ENCODE measurements at places on chromosomes 2 and 18. TPM values are rescaled to one million over a fixed set of nuclear protein-coding genes. Genes with fewer than 3 reads are reported as not detected.

The ARHGAP15 gene
- total RNA-seq, result not detected

The CFAP210 gene
- total RNA-seq, result not detected

The FOXI3 gene
- not detected for total RNA-seq

The MYO5B gene
- 2.5 TPM for total RNA-seq

The GRP gene
- not detected for total RNA-seq

The C2orf15 gene
- 2.3 TPM for total RNA-seq

The ANKRD30B gene
- not detected for total RNA-seq

The DBI gene
- total RNA-seq, result 160 TPM

The DSG4 gene
- total RNA-seq, result under 0.01 TPM

The RNU2-63P gene
- under 0.01 TPM for total RNA-seq

The DTNA gene
- total RNA-seq, result 1.5 TPM

The EML6 gene
- total RNA-seq, result 0.04 TPM

The SLC23A3 gene
- total RNA-seq, result 0.11 TPM

All from hair follicular keratinocyte (primary cell).